ENCODE measurements at places on chromosomes 13 and 19.

- DNase-seq, result no peak
These were observed 134.8 kb downstream of the B3GLCT start for GRCh38 chr13:31334547-31334946.

DNA sequence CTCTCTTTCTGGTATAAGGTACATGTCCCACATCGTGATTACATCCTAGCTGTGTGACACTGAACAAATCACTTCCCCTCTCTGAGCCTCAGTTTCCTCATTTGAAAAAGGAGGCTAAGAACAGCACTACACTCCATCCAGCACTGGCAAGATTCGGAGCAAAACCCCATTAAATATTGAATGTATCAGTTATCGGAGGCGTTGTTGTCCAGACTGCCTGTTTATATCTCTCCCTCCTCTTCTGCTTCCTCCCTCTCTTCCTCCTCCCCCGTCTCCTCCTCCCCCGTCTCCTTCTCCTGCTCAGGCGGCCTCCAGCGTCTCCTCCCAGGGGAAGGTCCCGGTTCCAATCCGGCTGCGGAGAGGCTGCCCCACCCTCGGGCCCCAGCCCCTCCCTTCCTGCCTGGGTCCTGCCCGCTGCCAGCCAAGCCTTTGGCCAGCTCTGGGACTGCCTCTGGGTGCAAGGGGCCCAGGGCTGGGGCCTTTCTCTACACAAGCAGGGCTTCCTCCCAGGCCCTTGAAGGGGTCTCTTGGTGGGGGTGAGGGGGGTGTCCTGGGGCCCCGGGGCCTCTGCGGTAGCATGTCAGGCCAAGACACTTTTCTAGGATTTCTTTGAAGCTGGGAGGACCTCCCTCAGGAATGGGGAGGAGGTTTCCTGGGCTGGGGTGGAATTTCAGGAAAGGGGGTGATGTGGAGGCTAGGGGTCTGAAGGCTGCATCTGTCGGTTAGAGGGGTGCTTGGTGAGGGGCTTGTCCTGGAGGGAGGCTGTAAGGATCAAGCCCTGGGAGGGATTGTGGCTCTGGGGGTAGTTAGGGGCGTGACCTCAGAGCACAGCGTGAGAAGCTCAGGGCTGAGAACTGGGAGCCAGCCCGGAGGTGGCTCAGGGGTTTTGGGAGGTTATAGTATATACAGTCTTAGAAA lies 1.9 kb downstream of the RRAS start:
- DNase-seq, result no peak

GRCh38 chr19:47315125-47315821 lies 5.6 kb downstream of the C5AR1 start:
- no peak for DNase-seq

- no peak for DNase-seq
These were observed 3.7 kb downstream of the PSG9 start for GRCh38 chr19:43265664-43266025.

DNA sequence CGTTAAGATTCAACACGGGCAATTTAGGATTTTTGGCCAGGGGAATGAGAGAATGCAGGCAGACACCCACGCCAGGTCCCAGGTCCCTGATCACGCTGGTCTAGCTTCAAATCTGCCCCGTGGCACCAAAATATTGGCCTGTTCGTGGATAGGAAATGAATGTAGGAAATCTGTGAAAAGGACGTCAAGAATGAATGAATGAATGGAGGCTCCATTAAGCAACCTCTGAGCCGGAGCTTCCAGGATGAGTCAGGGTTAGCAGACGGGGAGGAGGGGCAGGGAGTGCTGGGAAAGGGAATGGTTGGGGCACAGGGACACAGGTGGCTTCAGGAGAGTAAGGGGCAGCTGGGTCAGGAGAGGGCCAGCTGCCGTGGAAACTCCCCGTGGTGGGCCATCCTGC lies 4.2 kb downstream of the SULT2B1 start:
- DNase-seq, result no peak

DNA sequence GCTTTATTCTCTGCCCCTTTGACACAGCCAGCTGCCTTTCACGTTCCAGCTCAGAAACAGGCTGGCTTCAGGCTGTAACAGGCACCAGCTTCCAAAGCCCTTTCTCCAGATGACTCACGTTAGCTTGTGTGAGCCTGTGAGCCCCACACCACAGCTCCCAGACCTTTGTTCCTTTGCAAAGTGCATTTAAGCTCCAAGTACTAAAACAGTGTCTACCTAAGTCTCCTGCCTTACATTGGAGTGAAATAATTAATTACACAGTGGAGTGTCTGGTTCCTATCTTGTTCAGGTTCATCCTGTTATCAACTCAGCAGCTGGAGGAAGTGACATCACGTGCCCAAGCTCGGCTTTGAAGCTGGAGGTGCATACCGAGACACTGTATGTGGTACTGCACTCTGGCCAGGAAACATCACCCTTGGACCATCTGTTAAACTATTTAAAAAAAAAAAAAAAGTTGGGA lies 475.8 kb downstream of the FOXO1 start:
- DNase-seq, result peak; percentile 76

DNA sequence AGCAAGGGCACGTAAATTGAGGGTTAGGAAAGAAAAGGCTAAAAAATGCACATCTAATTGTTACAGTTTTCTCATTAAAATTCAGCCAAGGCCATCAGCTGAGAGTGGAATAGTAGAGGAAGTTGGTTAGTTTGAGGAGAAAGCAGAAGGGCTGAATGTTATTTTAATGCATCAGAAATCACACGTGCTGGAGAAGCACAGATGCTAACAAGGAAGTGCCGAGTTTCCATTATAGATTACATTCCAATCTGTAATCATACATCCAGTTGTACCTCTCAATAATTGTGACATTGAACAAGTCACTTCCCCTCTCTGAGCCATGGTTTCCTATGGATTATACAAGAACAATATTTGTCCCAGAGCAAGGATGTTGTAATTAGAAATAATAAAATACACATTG lies 25.1 kb downstream of the FPR3 start:
- no peak for DNase-seq

DNA sequence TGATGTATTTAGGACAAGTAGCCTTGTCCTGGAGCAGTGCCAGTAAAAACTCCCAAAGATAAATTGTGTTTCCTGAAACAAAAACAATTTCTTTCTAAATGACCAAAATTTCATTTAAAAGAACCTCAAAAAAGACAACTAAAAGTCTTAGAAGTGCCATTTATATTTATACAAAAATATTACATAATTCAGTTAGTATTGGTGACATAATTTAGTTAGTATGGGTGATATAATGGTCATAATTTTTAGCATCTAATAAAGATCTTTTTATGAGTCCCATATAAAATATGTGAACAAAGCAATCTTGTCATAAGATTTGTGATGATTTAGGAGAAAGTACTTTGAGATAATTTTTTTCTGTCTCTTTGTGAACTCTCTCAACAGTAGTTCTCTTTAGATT lies 76.0 kb downstream of the ELF1 start:
- no peak for DNase-seq

- DNase-seq, result no peak
These were observed 135.8 kb downstream of the SHISA2 start for GRCh38 chr13:25915840-25916518.

- DNase-seq, result no peak
These were observed 67.3 kb upstream of the SACS start for GRCh38 chr13:23500849-23501248.

All from CD4-positive, alpha-beta T cell treated with Interleukin-1 beta for 1 hour (primary cell).